SHP77 (cell line): ENCODE measurements at places on chromosomes 12 and 14.
A peak's percentile ranks its signal among the peaks of the same experiment; 100 is the strongest.

DNA sequence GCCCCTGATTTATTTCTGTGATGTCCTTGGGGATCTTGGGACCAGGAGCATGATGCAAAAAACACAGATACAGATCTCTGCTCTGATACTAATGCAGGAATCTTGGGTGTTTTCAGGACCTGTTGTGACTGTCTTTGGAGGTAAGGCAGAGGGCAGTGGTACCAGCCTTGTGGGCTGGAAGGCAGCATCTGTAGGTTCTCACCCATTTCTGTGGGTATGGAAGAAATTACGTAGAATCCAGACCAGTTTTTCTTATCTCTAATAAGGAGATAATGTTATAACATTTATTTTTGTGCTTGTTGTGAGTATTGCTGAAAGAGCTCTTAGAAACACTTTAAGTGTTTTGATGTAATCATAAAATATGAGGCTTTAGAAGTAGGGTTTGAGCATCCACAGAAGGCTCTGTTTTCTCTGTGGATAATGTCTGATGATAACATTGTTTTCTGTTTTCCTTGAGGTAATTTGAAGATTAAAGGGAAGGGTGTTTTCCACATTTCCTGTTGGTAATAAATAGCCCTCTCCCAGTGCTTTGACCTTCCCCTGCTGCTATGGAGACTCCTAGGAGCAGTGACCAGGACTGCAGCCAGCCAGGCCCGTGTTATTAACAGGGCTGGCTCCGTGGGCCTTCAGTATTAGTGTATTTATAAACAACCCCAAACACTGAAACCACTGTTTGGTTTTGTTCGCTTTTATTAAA is 9.4 kb upstream of the DCP1B start:
- DNase-seq = no peak

DNA sequence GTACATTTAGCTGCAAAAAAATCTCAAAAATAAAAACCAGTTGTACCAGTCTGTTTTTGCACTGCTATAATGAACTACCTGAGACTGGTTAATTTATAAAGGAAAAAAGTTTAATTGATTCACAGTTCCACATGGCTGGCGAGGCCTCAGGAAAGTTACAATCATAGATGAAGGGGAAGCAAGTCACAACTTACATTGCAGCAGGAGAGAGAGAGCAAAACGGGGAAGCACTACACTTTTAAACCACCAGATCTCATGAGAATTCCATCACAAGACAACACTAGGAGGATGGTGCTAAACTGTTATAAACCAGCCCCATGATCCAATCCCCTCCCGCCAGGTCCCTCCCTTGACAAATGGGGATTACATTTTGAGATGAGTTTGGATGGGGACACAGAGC is 186.0 kb downstream of the TMTC3 start:
- no peak for DNase-seq

- DNase-seq = peak; percentile 80
Measured at GRCh38 chr12:106118-106591, 39.6 kb downstream of the IQSEC3 start.

DNA sequence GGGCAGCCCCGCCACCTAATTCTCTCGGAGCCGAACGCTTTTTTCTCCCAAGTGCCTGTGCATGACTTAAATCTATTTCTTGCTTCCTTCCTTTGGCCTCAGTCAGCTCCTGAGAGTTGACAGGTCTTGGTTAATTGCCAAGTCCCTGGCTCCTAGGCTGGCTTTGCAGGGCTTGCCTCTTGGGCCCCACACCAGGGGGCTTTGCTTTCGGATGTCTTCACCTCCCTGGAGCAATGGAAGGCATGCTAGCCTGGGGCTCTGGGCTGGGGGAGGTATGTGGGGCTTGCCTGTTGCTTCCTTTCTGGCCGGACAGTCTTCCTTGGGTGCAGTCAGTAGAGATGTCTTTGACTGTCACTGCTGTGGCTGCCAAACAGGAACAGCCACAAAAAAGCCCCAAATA is 2.2 kb upstream of the KRT80 start:
- DNase-seq = no peak

DNA sequence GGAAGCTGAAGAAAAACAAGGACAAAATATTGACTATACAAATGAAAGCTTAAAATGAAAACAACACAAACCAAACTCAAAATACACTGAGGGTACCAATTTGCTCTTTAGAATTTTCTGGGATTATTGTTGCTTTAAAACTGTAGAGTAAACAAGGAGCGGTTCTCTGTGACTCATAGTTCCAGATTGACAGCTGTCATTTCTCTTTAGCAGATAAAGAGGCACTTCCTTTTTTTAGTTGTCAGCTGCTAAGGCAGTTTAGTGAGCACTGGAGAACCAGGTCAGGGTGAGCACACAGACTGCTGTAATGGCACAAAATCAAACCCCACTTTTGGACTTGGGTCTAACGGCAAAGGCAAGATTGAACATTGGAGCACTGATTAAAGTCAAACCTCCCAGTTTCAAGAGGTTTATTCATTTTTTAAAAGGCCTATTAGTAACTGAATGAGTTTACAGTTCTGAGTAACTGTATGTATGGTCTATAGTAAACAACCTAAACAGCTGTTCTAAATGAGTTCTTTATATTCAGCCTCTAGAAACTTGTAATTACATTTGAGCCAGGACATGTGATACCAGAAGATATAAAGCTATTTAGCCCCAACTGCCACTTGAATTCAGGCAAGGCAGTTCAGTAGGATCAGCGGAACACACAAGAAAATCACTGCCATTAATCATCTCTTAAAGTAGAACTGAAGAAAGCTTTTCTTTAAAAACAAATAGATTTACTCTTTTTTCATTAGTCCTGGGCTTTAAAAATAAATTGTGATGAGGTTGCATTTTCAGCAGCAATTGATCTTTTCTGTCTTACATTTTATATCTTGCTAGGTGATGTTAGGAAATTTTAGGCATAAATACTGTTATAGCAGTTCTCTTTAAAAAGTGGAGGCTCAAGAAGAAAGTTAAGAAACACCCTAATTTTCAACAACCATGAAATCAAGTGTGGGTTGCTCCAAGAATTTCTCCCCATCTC is 71.7 kb upstream of the PRICKLE1 start:
- no peak for DNase-seq

DNA sequence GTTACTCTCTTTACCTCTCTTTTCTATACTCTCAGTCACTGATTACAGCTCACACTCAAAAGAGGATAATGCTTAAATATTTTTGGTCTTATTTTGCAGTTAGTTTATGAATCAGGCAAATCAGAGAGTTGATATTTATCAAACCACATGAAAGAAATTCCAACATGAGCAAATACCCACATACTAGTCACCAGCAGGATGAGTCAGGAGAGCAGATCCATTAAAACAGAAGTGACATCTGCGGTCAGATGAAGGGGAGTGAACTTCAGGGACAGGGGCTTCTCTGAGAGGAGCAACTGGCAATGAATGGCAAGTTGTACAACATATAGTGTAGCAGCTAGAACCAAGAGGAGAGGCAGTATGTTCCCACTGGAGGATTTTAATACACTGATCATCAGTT is 258.7 kb downstream of the SYT10 start:
- no peak for DNase-seq

DNA sequence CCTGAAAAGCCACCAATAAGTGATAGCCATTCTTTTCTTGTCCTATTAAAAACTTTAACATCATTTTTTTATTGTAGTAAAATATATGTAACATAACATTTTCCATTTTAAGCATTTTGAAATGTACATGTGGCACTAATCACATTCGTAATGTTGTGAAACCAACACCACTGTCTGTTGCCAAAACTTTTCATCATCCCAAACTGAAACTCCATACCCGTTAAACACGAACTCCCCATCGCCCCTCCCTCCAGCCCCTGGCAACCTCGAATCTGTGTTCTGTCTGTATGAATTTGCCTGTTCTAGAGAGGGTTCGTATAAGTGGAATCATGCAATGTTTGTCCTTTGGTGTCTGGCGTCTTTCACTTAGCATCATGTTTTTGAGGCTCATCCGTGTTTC is 75.9 kb downstream of the CCDC92 start:
- DNase-seq = no peak

DNA sequence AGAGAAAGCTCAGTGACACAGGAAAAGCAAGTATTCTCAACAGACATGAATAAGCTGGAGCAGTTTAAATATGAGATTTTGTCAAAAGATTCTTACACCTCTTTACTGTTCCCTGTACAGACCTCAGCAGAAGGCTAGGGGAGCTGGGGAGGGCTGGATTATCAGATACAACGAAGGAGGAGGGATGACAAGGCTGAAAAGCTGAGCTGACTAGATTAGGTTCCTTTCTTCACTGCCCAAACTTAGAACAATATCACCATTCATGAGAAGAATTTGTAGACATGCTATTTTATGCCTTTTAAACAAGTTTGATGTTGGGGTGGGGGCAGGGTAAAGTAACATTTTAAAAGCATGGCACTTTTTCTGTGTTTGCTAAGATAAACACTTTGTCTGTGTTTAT is 611.1 kb downstream of the AACS start:
- DNase-seq = no peak

- DNase-seq = no peak
Measured at GRCh38 chr14:33377596-33378390, 439.1 kb downstream of the NPAS3 start.

DNA sequence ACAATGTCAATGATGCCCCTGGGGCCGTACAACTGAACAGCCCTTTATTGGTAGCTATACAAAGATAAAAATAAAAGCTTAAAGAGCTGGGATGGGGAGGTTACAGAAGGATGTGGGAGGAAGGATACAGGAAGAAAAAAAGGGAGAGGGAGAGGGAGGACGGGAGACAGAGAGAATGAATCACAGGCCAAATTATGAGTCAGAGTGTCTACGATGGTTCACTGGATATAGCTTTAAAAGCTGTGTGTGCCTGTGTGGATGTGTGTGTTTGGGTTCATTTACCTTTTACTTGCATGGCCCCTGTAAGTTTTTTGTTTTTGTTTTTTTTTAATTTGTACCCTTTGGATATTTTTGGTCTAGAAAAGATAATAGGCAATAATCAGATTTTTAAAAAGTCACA is 111.9 kb downstream of the CCDC60 start:
- no peak for DNase-seq

- DNase-seq = no peak
Measured at GRCh38 chr14:97945631-97946030, 1148.4 kb downstream of the VRK1 start.

DNA sequence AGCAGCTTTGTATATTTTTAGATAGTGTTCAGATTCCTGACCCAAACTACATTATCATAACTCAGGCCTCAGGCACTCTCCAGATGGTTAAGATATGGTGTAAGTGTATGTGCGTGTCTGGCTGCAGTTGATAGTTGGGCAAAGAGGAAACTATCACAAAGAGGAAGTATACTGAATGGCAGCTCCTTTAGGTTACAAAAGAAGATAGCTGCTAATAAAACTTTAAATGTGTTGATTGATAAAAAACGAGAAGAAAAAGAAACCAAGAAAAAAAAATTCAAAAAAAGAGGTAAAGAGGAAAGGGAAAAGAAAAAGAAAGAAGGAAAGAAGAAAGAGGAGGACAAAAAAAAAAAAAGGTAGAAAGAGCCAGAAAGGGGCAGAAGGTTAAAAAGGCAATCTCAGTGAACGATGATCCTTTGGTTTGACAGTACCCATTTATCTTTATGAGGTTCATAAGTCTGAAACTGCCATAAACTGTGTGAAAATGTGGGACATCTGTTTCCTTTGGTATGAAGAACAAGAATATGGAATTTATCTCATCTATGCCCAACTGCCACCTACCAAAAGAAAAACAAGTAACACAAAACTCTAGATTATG is 42.2 kb downstream of the TAOK3 start:
- no peak for DNase-seq

- DNase-seq = no peak
Measured at GRCh38 chr12:95337146-95337545, 119.5 kb downstream of the VEZT start.

- DNase-seq = no peak
Measured at GRCh38 chr14:30861200-30861599, 13.2 kb upstream of the COCH start.

- no peak for DNase-seq
Measured at GRCh38 chr12:63897931-63898330, 53.4 kb downstream of the SRGAP1 start.

GRCh38 chr12:79662046-79662811 is 28.5 kb downstream of the PAWR start:
- DNase-seq = no peak

GRCh38 chr12:43676183-43676813 is 82.3 kb downstream of the PUS7L start:
- no peak for DNase-seq

DNA sequence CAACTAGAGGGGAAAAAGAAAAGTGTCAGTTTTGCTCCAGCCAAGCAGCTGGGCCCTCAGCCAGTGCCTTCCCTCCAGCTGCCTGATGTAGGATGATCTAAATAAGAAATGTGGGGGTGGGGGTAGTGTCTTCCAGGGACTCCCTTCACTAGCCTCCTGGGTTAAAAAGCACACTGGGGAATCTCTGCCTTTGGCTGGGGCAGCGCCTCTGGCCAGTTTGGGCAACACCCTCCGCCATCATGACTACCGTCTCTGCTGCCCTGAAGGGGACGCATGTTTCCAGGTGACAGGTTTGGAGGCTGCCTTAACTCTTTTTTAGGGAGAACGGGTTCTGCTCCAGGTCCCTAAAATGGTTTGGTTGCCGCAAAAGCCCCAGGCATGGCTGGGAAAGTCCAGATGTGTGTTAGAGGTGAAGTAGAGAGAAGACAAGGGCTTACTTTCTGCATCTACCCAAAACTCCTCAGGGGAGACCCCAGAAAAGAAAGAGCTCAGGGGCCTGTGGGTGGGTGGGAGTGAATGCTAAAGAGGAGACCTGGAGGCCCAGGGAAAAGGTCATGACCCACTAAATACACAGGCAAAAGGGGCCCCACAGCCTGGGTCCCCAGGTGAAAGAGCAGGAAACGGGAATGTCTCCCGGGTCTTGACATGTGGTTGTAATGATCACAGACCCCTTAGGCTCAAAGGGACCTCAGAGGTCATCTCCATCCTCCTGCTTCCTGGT is 132.8 kb upstream of the CCND2 start:
- DNase-seq = no peak

DNA sequence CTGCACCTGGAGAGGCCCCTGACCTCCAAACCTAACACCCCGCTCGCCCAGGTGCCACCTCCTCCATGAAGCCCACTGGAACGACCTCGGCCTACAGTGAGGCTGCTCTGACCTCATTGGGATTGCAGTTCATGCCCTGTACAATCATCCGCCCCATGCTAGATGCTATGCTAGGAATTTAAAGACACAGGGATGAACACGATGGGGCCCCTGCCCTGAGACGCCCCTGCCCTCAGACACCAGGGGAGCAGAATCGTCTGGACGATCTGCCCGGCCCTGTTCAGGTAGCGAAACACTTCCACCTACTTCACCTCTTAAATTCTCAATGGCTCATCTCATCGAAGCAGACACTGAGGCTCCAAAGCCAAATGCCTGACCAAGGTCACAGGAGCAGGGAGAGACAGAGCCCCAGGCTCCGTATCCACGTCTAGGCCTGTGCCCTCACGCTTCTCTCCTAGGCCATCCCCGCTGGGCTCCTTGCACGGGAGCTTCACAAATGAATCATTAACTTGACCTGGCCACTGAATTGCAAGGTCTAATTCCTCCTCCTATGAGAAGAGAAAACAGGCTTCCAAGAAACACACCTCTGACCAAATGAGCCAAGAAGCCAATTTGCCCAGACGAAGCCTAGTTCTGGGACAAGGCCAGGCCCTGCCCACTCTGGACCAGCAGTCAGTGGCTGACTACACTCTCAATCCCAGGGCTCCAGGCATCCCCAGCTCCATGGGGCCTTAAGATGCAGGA is 35.2 kb downstream of the SCARB1 start:
- DNase-seq = no peak
